ENCODE measurements at places on chromosomes 2 and 18.

DNA sequence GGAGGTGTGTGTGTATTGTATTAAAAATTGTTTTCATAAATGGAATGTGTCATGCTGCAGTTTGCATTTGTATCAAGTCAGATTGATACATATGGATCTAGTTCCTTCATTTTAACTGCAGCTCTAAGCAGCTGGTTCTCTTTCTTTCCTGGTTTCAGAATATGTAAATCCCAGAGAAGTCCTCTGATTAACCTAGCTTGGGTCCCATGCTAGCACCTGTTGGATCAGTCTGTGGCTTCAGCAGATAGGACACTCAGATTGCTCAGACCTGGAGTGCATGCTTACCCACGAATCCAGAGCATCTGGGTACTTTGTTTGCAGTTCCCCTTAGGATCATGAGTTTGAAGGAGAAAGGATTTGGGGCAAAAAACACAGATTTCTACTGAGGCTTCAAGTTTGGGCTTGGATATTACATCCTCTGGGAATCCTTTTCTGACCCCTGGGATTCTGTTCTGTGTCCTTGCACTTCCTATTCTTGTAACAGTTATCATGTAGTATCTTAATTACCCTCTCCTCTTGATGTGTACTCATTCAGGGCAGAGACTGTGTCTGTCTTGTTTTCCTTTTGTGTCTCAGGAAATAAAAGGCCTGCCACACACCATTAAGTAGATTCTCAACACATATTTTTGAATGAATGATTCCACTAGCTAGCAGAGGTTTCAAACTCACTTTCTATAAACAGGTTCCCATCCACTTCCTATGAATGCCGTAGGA is 142.1 kb downstream of the PHLPP1 start:
- DNase-seq = no peak

DNA sequence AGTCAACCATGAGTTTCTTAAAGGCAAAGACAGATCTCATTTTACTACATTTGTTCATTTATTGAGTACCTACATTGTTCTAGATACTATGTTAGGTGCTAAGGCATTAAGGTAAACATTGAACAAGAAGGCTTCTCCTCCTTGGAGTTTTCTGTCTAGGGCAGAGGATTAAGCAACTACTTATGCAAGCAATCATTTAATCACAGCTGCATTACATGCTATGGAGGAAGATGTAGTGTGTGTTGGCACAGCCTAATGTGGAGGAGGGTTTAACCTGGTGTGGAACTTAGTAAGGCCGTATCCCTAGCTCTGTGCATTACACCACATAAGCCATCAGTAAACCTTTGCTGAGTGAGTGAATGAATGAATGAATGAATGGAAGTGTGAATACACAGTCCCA is 106.5 kb upstream of the MAP3K20 start:
- no peak for DNase-seq

- DNase-seq = no peak
Measured at GRCh38 chr2:116411211-116411610, 1403.3 kb upstream of the DDX18 start.

DNA sequence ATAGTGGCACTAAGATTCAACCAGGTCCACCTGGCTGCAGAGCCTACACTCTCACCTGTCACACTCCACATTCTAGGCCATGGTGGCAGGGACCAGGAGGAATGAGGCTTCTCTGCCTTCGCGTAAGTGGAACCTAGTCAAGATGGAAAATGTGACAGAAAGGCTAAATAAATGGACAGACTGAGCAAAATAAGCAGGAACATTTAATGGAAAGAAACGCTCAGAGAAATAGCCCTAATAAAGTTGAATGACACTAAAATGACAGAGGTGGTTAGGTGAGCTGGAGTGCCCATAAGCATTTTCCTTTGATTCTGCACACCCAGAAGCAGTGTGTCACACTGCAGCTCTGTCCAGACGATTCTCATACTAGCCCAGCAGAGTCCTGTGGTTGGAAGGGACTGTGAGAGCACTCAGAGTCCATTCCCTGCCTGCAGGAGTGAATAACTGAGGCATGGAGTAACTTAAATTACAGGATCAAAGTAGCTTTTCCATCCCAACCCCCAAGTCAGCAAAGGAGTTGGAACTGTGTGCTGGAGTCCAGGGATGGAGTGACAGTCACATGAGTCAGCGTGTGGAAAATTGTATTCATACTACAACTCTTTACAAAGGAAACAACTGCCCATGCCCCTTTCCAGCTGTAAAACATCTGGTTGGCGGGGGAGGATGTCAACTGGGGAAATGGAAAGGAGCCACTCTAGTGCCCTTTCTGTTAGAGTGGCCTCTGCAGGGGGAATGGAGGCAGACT is 105.4 kb upstream of the LGALSL start:
- no peak for DNase-seq
